Nephron progenitor cell (in vitro differentiated cells): ENCODE measurements at places on chromosomes 7 and 10.

GRCh38 chr10:85610381-85611092 is 756.1 kb downstream of the GRID1 start:
- DNase-seq = no peak

DNA sequence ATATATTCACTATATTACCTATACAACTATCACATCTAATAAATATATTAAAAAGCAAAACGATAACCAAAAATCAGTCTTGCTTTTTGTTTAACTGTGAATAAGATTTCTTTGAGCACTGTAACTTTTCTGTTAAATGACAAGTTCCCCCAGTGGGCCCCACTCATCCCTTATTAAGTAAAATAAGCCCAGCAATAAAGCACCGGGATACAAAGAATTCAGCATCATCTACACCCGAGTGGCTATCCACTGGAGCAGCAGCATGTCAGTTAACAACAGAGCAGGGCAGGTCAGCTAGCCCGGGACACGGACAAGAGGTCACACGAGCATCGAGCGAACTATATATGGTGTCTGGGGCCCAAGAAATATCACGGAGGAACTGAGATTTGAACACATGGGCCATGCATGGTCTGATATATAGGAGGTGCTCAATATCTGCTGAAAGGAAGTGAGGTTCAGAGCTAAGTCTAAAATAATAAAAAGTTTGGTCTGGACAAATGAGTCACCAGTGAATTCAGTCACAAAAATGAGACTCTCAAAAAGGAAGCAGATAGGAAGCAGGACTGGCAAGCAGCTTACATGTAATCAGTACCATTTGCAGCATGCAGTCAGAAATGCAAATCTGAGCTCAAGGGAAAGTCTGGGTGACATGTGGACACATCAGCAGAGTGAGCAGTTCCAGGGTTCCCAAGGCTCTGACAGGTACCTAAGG is 4.1 kb downstream of the ERCC6 start:
- DNase-seq = no peak

DNA sequence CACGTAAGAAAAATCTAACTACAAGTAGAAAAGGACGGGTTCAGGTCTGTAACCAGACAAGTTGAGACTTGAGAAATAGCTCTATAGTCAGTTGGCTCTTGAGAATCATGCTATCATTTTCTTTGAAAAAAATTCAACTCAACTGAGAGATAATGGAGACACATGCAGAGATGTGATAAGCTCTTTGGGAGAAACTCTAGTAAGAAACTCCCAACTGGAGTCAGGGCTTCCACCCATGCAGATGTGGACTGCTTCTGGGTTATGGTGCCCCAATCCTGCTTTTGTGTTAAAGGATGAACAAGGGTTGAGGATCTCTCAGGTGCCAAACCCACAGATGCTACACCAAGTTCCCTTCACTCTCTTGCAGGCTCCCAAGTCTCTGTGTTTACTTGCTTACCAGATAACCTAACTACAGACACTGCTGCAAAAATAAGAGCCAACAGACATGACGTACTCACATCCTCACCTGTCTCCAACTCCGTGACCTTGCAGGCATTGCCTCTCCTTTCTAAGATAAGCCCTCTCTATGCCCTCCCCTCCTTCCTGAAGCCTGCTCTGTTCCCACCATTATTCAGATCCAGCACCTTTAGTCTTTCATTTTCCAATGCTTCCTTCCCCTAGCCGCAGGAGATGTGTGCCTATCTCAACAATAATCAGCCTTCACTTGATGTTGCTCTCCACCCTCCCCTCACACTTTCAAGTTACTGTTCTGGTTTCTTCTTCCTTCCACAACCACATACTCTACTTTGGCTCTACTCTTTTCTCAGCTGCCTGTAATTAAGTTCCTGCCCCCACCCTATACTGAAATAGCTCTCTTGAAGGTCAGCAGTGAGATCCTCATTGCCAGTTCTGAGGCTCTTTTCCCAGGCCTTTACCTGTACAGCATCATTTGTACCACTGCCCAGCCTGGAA is 130.0 kb downstream of the ICA1 start:
- DNase-seq = no peak

DNA sequence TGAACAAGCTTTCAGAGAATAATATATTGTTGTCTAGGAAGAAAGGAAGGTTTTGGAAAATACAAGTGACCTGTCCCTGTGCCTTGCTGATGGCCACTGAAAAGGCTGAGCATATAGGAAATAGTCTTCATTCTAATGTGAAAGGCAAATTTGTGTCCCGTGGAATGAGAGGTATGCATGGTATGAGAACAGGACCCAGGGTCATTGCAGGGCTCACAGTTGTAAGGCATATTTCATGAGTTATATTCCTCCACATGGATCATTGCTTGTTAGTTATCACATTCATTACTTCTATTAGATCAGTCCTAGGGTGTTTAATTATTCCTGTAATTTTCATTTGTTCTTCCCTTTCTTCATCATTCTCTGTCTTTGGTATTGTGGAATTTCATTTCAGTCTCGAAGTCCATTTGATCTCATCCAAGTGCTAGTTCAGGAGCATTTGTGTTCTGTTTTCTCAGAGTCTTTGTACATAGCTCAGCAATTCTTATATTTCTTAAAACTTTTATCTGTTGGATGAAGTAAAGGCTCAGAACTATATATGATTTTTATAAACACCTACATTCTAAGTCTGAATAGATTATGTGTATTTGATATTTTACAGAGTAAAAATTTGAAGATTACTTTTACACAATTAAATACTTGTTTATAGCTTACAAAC is 39.4 kb upstream of the ARHGAP21 start:
- DNase-seq = no peak

GRCh38 chr10:100628061-100628460 is 92.3 kb downstream of the HIF1AN start:
- no peak for DNase-seq
